ENCODE measurements at places on chromosomes 2 and 18.

DNA sequence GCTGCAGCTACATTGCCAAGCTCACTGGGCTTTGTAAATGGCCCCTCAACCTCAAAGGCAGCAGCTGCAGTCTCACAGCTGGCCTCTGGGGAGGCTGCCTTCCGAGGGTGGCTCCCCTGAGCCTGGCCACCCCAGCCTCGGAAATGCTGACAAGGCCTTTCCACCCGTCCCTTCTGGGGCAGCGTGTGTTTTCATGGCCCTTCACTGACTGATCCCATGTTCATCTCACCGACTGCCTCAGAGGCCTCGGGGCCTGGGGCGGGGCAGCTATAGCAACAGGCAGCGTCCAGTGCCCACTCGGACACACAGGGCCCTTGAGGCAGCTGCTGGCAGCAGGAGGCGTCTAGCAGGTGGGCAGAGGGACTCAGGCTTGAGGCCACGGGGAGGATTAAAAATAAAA lies 149.7 kb downstream of the GLI2 start:
- DNase-seq = no peak

- no peak for DNase-seq
Measured at GRCh38 chr2:100929147-100929546, 72.9 kb upstream of the RPL31 start.

DNA sequence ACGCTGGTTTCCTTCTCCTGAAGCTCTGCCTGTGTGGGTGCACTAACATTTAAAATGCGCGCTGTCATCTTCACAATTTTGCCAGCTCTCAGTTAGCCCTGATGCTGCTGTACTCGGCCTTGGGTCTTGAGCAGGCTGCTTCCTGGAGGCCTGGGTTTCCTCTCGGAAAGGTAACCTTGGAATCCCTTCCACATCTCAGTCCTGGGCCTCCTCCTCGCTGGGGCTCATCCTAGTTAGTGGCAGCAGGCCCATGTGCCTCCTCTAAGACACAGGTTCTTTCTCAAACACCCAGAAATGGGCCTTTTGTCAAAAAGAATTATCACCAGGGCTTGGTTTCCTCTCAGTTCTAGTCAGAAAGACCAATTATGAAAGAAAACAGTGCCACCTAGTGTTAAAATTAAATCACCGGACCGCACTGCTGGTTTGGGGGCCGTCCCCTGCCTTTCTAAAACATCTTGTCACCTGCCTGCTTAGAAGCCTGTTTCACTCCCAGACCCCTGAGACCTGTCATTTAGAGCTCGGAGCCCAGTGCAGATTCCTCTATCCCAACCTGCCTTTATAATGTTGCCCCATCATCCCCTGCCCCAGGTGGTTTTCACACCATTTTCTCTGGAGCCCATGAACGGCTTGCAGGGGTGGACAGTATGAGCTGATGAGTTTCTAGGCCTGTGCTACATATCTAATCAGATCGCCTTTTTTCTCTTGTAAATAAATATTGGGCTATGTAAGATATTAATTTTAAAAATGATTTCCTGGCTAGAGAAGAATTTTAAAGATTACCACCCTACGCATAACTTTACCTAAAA lies 42.4 kb downstream of the HK2 start:
- no peak for DNase-seq

GRCh38 chr2:173898996-173899395 lies 66.2 kb downstream of the SP3 start:
- DNase-seq = no peak

- DNase-seq = no peak
Measured at GRCh38 chr2:37619959-37620300, 51.5 kb downstream of the CDC42EP3 start.

DNA sequence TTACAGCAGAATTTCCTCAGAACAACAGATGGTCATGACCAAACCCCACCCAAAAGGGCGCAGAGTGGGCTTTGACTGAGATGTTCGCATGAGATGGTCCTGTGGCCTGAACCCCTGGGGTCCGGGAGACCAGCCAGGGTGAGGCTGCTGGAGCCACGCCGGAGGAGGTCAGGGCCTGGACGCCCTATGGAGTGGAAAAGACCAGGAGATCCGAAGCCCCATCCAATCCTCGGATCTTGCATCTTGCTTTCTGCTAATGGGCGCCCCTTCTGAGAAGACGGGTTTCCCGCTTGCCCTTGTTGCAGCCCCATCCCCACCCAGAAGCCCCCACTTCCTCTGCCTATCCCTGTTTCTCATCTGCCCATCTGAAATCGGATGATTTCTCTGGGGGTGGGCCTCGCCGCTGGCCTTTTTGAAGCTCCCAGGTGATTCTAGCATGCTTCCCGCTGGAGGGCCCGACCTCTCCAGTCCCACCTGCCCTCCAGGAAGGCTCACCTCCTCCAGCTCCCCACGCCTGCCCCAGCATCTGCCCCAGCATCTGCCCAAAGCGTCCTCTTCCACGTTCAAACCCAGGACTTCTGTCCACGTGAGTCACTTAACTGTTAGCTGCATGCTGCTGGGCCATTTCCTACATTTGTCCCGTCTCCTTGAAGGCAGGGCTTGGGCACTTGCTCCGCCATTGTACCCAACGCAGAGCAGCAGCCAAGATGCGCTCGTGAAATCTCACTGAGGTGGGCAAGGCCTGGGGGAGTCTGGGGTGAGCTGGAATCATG lies 4.3 kb upstream of the CNDP1 start:
- DNase-seq = no peak

GRCh38 chr2:46813020-46813415 lies 102.6 kb downstream of the MCFD2 start:
- DNase-seq = no peak

DNA sequence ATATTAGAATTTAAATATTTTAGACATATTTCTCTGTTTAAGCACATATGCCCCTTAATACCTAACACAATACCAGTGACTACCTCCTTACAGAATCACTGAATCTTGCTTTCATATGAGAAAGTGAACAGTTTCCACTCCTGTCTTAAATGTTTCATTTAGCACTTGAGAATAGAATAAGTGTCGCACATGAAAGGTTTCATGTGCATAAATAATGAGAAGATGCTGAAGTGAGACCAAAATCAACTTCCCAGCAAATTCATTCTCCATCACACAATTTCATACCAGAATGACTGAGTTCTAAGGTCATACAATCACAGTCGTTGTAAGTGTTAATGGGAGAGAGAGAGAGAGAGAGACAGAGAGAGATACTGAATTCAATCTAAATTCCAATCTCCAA lies 51.2 kb downstream of the ATIC start:
- no peak for DNase-seq
